Stimulated activated naive CD8-positive, alpha-beta T cell treated with anti-CD3 and anti-CD28 coated beads, Interleukin-15, amount 100 ng/mL, for 72 hours (primary cell): ENCODE measurements at places on chromosomes 6 and 20.

GRCh38 chr6:54244430-54244829, 63.8 kb upstream of the TINAG start:
- DNase-seq = no peak

- DNase-seq = peak; percentile 67
Measured at GRCh38 chr6:149750136-149750609, 632 bp downstream of the PCMT1 start.

GRCh38 chr6:21202521-21202920, 391.0 kb upstream of the SOX4 start:
- DNase-seq = no peak

- DNase-seq = no peak
Measured at GRCh38 chr20:25076201-25076600, 5.7 kb downstream of the VSX1 start.

DNA sequence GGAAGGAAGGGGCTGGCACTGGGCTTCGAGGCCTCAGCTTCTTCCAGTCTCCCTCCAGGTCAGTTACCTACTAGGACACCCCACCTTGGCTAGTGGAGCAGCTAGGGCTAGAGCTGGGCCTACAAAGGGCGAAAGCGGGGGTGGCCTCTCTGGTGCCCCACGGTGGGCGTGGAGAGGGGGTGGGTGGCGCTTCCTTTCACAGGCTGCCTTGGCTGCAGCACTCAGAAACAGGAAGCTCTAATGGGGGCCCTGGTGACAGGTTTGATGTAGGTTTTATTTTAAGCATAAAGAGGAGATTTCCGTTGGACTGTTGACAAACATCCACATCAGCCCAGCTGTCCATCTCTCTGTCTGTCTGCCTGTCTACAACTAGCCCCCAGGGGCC, 13.4 kb downstream of the FAM110A start:
- DNase-seq = peak; percentile 65
